Stimulated activated CD8-positive, alpha-beta memory T cell treated with anti-CD3 and anti-CD28 coated beads, Interleukin-2, amount 100 ng/mL, for 48 hours (primary cell): ENCODE measurements at places on chromosomes 4 and X.

DNA sequence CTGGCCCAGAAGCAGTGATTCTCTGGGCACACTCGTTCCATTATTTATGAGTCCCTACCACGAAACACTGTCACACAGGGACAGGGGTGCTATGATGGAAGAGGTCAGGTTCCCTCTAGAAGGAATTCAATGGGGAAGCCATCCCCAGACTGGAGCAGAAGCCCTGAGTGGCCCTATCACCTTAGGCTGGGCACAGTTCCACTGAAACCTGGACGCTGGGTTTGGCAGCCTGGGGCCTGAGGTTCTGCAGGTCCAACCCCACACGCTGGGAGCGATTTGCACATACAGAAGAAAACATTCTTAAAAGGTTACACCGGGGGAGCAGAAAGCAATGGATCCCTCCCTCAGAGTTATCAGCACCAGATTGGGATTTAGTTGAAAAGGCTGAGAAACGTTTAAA, 63.3 kb downstream of the PHKA2 start:
- no peak for DNase-seq

DNA sequence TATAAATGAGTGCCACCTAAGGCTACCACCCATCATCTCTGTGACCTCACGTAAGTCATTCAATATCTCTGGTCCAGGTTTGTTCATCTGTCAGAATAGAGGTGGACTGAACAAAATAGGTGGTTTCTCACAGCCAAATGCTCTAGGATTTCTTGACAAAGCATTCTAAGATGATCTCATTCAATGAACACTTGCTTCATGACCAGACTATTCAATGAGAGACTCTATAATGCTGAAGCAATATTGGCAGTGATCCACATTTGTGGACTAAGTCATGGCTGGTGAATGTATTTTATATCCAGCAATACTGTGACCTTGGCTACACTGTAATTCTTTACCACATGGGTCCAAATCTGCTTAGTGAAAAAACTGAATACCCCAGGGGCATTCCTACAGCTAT, 37.9 kb downstream of the LDB2 start:
- DNase-seq, result no peak

GRCh38 chr4:67430989-67431388, 114.3 kb downstream of the CENPC start:
- no peak for DNase-seq

GRCh38 chrX:13381514-13381913, 61.7 kb upstream of the ATXN3L start:
- no peak for DNase-seq

- no peak for DNase-seq
Measured at GRCh38 chrX:19677121-19677520, 161.8 kb upstream of the MAP3K15 start.

GRCh38 chr4:13525606-13526281, 18.6 kb downstream of the NKX3-2 start:
- DNase-seq, result no peak

DNA sequence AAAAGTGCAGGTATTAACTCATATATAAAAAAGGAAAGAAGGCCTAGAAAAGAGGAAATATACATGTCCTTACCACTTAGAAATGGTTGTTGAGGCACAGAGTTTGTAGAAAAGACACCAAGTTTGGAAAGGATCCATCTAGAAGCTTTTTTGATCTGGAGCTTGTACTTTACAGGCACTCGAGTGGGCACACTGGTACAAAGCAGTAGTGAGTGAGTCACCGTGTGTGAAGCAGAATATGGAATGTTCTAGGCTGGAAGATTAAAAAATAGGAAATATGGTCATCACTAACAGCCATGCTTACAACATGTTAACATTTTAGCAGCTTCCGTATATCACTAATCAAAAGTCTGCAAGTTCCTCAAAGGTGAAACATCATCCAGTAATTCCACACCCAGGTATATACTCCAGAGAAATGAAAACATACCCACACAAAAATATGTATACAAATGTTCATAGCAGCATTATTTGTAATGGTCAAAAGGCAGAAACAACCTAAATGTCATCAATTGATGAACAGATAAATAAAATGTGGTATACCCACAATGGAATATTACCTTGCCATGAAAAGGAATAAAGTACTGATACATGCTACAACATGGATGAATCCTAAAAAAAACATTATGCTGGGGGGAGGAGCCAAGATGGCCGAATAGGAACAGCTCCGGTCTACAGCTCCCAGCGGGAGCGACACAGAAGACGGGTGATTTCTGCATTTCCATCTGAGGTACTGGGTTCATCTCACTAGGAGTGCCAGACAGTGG, 69.5 kb downstream of the FRYL start:
- no peak for DNase-seq

- no peak for DNase-seq
Measured at GRCh38 chr4:87077914-87078585, 142.4 kb downstream of the KLHL8 start.

- DNase-seq, result no peak
Measured at GRCh38 chr4:10762561-10762960, 78.0 kb upstream of the CLNK start.

- DNase-seq, result no peak
Measured at GRCh38 chrX:123846577-123847038, 13.2 kb upstream of the XIAP start.

DNA sequence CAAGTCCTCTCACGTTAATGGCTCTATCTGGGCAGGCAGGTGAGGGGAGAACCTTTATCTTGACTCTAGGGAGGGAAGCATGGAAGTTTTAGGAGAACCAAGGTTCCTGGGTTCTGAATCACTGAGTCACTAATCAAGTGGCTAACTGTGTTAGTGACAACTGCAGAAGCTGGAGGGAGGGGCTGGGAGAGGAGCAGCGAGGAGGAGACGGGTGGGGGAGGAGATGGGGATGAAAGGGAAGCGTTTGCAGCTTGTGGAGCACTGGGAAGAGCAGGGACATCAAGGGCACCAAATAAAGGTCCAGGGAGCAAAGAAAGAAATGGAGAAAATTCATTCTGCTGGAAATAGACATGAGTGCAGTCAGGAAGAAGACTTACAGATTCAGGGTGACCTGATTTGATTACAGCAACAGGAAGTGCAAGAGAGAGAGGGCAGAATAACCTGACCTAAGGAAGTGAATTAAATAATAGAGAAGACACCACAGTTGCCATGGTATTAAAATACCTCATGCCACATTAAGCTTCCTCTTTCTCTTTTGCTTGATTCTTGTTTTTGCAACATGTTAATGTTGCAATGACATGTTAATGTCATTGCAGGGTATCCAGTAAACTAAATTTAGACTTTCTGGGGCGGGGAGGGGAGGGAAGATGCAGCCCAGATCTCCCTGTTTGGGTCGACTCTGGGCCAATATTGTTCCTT, 4.5 kb upstream of the SETD7 start:
- no peak for DNase-seq

DNA sequence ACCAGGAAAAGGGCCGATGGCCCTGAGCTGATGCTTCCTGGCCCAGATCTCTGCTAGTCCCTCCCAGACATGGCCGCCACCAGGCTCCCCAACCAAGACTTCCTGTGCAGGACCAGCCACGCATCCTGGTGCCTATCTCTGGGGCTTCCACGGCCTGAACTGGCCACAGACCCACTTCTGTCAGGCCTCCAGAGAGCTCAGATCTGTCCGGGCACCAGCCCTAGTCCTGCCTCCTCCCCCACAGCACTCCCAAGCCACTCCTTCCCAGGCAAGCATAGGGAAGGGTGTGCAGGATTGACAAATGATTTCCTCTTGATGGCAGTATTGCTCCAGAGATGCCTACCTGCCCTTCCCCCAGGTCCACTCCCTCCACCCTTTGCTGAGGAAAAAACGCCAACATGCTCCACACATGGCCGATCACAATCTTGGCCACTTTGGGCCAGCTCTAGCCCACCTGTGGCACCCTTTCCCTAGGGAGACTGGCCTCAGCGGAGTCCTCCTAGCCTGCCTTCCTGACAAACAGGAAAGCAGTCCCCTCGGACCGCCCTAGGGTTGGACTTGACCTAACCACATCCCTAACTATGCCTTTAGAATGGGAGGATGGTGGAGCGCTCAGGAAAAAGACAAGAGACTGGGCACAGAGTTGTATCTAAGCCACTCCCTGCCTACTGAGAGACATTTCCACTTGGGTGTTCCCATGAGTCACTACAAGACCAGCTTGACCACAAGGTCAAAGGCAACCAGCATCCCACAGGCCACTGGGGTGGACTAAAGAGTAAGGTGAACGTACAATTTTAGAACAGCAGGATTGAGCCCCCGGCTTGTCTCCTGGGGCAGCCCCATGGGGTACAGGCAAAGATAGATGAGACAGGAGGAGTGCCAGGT, 277.5 kb upstream of the AGTR2 start:
- no peak for DNase-seq

DNA sequence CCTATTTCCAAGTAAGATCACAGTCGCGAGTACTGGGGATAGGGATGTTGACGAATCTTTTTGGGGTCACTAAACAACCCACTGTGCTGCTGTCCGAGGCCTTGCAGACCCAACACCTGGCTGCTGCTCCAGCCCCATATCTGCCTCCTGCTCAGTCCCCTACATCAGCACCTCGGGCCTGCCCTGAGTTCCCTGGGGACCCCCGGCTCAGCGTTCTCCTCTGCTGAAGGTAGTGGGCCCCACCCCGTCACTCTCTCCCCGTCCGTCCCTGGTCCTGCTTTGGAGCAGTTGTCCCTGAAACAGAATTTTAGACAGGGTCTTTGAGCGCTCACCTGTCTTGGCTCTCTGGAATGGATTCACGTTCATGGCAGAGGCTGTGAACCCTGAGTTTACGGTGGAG, 202.4 kb upstream of the PSAPL1 start:
- DNase-seq, result no peak

DNA sequence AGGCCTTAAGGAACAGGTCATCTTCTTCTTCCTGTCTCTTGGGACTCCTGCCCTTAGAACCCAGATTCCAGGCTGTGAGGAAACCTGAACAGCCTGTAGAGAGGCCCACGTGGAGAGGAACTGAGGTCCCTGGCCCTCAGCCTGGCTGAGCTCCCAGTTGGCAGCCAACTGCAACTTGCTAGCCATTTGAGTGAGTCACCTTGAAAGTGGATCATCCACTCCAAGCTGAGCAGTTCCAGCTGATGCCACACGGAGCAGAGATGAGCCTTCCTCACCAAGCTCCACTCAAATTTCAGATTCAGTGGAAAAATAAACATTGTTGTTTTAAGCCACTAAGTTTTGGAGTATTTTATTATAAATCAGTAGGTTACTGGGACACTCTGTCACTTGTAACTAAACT, 392.5 kb downstream of the BCOR start:
- no peak for DNase-seq

GRCh38 chr4:54225598-54226403, 3.3 kb upstream of the PDGFRA start:
- no peak for DNase-seq

DNA sequence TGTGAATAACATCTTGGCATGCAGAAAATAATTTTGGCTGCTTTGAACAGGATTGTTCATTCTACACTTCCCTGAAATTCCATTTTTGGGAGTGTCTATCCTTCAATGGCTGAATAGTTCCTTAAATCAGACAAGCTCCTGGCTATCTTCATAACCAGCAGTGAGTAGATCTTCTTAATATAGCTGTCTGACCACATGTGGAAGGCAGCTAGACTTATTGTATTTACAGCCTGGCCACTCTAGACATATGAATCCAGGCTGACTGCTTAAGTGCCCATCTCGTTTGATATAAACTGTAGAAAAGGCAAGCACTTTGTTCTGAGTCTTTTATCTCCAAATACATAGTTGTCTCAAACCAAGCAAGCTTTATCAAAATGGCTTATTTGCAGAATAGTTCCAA, 40.0 kb downstream of the PWWP3B start:
- DNase-seq, result no peak

- DNase-seq, result no peak
Measured at GRCh38 chr4:17029964-17030363, 131.5 kb upstream of the LDB2 start.

DNA sequence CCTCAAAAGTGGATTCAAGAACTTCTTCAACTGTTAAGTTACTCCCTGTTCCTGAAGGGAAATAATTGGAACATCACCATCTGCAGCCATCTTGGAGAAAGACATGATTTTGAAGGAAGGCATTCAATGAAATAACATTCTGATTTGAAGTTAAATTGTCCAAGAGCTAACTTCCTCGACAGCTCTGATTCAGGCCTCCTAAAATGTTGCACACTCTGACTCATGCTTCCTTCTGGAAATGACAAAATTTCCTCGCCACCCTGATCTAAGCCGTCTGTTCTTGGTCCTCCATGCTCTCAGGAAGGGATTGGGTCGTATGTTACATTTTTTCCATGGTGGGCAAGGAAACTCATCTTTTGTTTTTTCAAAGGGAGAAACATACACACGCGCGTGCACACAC, 496.9 kb upstream of the DIPK2B start:
- no peak for DNase-seq

DNA sequence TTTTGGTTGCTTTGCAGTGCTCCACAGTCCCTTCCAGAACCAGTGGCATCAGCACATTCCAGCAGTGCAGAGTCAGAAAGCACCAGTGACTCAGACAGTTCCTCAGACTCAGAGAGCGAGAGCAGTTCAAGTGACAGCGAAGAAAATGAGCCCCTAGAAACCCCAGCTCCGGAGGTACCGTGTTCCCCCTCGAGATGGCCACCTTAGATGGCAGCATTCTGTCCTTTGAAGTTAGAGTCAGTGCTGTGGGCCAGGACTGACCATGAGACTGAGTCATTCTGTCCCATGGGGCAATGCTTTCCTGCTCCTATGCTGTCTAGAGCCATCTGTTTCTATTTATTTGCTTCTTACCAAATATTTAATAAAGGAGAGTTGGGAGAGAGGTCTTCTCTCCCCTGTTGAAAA, 112.3 kb downstream of the KLHL8 start:
- no peak for DNase-seq

DNA sequence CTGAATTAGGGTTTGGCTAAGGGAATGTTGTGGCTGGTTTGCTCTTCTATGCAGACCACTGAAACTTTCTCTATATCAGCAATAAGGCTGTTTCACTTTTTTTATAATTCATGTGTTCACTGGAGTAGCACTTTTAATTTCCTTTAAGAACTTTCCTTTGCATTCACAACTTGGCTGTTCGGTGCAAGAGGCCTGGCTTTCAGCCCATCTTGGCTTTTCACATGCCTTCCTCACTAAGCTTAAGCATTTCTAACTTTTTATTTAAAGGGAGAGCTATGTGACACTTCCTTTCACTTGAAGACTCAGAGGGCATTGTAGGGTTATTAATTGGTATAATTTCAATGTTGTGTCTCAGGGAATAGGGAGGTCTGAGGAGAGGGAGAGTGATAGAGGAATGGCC, 142.3 kb downstream of the SHROOM4 start:
- no peak for DNase-seq

- no peak for DNase-seq
Measured at GRCh38 chrX:100373673-100374072, 36.4 kb downstream of the PCDH19 start.

DNA sequence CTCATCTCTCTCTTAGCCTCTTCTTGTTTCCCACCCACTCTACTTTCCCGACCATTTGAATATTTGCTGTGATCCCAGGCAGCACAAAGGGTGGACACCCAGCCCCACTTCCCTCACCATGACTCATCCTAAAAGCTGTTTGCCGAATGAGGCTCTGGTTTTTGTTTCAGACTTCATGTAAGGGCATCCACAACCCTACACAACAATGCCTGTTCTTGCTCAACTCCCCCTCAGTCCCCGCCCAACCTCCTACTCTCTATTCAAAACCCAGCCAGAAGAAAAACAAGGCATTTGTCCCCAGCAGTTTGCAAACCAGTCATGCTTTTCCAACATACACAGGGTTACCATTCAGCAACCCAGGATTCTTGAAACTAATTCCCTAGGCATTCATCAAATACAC, 516.5 kb upstream of the CNKSR2 start:
- no peak for DNase-seq

- no peak for DNase-seq
Measured at GRCh38 chr4:159051245-159052071, 51.4 kb upstream of the RAPGEF2 start.
